Kidney (tissue), 22 donors: ENCODE measurements at places on chromosomes 12 and 14.

DNA sequence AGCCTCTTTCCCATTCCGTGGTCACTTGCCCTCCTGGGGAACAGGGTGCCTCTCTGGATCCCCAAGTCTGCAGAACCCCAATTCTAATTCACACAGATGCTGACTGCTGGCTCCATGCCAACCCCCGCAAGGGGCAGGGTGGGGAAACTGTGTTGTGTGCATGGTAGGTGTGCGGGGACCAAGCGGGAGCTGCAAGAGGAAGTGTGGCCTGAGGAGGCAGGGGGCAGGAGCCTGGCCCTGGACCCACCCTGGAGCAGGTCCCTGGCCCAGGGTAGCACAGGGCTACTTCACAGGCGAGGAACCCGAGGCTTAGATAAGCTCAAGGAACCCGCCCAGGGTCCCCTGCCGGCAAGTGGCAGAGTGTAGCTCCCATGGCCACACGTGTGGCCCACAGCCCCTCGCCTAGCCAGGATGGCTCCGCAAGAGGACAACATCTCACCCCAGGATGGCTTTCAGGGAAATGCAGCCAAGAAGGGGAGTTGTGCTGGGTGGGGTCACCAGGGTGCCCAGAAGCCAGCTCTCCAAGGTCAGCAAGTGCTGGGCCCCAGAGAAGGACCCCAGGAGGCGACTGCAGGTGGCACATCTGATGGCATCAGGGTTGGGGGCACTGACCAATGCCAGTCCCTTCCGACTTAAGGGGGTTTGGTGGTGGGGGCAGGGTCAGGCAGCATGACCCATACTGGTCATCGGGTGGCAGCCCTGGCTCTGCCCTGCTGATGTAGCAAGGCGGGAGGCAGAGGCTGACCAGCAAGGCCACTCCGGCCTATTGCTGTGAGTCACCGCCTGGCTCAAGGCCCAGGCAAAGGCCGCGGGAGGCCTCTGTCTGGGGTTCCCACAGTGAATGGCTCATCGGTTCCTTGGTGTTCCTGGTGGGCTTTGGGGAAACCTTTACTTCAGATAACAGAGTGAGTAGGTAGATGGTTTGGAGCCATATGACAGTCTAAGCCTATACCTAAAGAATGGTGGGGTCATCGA, 37.3 kb upstream of the EML1 start:
- DNase-seq = no peak

DNA sequence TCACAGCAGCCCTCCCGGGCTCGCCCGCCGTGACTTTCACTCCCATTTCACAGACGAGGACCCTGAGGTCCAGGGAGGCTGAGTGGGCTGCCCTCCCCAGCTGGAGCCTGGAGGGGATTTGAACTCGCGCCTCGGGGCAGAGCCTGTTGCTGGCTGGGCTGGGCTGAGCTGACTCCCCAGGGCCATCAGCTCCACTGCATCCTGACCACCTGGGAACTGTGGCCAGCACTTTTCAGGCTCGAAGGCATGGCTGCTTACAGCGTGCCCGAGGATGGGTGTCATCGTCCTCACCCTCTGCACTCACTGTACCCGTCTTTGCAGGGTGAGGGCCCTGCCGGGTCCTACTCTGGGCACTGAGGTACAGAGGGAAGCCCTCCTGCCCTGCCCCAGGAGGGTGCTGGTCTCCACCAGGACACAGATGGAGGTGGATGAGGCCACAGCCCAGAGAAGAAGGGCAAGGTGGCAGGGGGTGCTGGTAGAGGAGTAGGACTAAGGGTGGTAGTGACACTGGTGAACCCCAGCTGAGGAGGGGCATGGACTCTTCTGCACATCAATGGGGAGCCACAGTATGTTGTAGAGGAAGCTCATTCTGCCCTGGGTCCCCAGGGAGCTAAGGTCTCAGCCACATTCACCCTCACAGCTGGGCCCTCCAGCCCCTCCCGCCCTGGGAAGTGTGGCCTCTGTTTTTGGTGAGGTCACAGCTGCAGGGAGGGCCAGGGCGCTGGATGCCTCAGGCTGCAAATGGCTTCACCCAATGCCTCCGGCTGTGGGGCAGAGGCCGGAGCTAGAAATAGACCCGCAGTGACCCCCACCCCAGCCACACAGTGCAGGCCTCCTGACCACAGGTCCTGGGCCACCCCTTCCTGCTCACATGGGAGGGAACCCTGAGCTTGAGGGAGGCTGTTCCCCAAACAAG, 365.1 kb upstream of the SFSWAP start:
- DNase-seq = no peak

- no peak for DNase-seq
These were observed 8.1 kb downstream of the CORO1C start for GRCh38 chr12:108722992-108723766.

- no peak for DNase-seq
These were observed 3.8 kb downstream of the SETD3 start for GRCh38 chr14:99476864-99477263.

GRCh38 chr14:53517270-53517960, 364.3 kb upstream of the DDHD1 start:
- no peak for DNase-seq

DNA sequence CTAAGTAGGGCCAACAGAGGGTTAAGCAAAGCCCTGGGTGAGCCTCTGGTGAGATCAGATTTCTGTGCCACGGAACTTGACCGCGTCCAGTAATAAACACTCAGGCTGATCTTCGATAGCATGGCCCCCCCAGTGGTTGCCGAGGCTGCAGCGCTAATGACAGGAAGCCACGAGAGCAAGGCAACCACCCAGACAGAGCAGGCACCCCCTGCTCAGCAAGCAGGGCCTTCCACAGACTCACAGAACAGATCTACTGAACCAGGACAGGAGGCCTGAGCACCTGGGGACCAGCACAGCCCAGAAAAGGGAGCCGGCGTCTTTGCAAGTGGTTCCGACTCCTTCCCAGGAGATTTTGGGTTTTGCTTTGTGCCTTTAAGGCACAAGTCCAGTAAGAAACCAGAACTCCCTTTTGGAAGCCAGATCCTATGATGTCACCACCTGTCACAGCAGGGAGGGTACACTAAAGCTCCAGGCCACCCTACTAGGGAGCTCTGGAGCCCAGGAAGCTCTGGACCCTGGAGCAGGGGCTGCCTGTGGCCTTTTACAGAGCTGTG, 42.3 kb downstream of the BCL11B start:
- DNase-seq = no peak

- DNase-seq = no peak
These were observed 17.1 kb upstream of the FAM234B start for GRCh38 chr12:13027032-13027431.

- no peak for DNase-seq
These were observed 12.1 kb upstream of the PPP4R4 start for GRCh38 chr14:94161981-94162380.

DNA sequence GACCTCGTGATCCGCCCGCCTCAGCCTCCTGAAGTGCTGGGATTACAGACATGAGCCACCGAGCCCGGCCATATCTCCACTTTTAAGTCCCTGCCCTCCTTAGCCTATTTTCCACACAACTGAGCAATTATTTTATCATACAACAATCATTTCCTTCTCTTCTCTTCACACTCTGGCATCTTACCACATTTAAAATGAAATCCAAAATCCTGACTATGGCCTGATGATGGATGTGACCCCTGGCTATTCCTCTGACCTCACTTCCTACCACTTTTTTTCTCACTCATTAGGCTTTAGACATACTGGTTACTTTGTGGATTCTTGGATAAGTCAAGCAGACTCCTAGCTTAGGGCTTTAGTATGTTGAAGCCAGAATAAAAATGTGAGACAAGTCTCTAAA, 21.9 kb upstream of the EID3 start:
- no peak for DNase-seq

DNA sequence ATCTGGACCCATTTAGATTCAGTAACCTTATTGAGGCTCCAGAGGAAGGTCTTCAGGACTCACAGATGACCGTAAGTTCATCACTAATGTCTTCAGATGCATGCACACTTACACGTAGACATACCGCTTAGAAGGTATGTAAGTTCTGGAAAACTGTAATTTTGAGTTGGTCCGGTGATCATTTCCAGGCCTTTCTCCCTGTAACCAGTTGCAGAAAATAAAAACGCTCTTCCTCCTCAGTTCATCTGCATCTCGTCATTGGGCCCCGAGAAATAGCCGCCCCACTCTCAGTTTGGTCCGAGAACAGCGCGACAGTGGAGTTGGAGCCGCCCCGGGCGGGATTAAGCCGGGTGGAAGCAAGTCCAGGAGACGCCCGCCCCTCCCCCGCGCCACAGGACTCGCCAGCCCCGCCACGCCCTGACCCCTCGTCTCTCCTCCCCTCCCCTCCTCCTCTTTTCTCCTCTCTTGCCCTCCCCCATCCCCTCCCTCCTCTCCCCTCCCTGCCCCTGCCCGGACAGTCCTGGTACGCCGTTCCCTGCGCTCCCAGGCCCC, 83.7 kb downstream of the TNFAIP2 start:
- DNase-seq = peak; percentile 73

DNA sequence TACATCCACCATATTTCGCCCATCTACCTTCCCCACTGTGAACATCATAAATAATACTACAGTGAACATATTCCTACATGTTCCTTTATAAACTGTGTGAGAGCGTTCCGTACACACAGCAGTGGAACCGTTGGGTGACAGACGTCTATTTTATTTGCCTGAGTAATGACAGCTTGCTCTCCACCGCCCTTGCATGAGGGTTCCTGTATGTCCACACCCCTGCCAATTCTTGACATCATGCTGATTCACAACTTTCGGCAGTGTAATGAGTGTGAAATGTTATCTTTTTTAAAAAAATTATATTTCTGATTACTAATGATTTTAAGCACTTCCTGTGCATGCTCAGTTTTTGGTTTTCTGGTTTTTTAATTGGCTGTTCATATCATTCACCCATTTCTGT, 4.3 kb upstream of the RAD52 start:
- DNase-seq = no peak

DNA sequence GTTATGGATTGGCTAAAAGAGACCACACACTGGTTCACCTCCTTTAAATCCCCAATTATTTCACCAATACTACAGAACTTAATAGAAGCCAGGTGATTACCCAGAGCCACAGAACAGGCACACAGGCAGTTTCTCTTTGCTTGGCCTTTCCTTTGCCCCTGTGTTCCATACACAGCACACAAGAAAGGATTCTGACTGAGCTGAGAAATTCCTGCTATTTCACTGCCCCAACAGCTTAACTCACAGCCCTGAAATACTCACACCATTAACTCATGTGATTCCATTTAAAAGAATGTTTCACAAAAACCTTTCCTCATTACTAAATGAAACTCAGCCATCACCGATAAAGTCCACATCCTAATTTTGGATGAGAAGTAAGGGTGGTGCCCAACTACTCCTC, 133.6 kb downstream of the MED13L start:
- DNase-seq = peak; percentile 37

DNA sequence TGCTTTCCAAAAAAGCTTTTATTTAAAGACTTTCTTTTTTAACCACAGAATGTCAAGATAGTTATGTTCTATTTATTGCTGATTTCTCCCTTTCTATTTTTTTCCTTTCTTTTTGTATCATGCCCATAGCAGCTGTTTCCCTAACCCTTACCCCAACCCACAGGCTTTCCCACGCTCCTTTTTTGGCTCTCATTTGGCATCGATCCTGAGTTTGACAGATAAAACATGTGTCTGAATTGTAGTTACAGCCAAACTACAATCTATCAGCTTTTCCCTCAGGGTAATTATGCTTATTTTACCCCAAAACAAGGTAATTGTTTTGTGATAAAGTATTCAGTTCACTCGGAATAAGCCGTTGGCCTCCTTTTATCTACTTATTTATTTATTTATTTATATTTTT, 46.7 kb downstream of the PDE3A start:
- DNase-seq = no peak

DNA sequence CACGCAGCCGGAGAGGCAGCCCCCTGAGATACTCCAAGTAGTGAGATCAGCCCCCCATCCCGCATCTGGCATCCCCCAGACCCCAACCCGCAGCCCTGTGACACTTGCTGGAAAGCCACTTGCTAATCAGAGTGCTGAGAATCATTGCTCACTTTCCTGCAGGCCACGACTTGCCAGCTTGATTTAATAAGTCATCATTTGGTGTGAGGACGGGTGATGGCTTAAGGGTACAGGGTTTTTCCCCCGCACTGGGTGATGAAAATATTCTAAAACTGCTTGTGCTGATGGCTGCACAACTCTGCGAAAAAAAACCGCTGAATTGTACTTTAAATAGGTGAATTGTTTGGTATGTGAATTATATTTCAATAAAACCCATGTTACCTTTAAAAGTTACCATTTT, 171.2 kb downstream of the FOXN3 start:
- DNase-seq = no peak

- no peak for DNase-seq
These were observed 75.4 kb downstream of the PAPLN start for GRCh38 chr14:73312687-73313086.

GRCh38 chr12:113638460-113638775, 166.7 kb upstream of the LHX5 start:
- no peak for DNase-seq

DNA sequence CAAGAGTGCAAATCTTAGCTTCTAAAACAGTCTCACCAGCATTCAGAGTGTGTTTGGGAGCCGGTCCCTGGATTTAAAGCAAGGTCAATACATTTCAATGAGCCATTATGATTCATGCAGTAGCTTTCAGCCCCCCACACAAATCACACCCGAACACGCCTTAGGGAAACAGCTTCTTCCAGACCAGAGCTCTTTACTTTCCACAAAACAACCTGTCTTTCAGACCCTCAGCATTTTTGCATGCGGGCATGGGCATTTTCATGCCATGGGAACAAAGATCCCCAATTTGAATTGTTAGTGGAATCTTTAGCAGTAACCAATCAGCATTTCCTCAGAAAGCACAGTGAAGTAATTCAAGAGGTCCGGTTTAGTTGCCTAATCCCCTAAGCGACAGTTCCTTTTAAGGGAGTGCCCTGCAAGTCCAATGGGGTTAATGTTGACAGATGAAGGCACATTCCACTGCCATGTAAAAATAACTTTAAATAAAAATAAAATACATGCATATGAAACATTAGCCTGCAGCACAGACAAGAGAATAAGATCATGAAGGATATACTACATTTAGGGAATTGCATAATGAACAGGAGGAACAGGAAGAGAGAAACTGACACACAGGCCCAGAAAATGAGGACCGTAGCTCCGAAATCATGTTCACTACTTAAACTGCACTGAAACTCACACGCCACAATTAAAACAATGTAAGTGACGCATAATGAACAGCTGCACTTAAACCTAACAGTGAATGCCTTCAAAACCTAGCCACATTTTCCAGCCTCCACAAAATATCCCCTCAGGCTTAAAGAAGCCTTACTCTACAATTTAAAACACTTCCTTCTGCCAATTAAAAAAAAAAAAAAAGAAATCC, 4.0 kb downstream of the VPS37B start:
- DNase-seq = no peak

GRCh38 chr14:75453817-75454434, 26.1 kb downstream of the JDP2 start:
- DNase-seq = no peak

GRCh38 chr12:46711756-46712155, 114.0 kb downstream of the SLC38A4 start:
- DNase-seq = no peak

DNA sequence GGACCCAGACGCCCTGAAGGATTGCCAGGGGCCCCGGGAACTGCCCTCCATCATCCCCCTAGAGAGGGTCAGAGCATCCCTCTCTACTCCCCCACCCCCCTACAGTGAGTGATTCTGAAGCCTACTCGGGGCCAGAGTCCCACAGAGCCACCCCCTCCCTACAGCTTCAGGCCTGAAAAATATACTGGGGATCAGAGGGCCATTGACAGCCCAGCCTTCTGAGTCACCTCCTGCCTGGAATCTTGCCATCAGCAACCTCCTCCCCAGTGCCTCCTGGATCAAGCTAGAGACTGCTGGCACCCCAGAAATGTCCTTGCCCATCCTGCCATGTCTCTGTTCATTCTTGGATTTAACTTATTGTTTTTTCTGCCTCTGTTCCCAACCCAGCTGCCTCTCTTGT, 21.7 kb upstream of the MIA2 start:
- DNase-seq = no peak

- DNase-seq = no peak
These were observed 41.6 kb downstream of the ACACB start for GRCh38 chr12:109157986-109158385.
